ENCODE measurements at places on chromosomes 16 and 17.
A peak's percentile ranks its signal among the peaks of the same experiment; 100 is the strongest.

DNA sequence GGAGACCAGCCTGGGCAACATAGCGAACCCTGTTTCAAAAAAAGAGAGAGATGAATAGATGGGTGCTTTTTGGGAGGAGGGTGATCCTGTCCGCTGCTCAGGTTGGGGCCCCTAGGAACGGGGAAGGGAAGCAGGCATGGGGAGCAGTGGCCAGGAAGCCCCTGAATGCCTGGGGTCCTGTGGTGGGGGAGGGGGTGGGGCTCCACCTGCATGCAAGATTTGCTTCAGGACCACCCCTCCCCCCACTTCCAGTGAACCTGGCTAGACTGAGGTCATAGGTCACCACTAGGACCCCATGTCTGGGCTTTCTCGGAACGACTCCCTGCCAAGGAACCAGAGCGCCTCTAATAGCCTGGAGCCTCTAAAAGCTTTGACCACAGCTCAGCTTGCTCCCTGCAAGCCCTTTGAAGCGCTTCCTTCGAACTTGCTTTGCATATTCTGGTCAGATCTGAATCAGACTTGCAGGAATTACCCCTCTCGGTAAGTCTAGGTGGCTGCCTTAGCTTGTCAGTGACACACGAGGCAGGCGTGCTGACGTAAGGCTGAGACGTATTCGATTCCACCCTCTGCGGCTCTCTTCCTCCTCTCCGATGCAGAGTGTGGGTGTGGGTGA is 3.7 kb downstream of the SOCS3 start:
- DNase-seq, result peak; percentile 90

DNA sequence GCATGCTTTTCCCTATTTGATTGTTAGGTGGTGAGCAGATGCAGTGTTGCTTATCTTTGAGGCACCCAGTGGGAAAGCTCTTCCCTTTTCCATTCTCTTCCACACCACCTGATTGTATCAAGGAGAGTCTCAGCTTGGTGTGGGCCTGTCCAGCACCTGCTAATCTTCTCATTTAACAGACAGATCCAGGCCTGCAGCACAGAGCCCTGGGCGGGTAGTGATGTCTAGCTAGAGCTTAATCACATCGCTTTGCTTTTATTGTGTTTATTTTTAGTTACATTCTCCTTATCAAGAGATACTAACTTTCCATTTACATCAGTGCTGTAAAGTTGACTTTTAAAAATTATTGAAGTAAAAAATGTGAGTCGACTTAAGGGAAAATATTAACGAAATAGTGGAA is 24.2 kb downstream of the FOXL1 start:
- no peak for DNase-seq

- no peak for DNase-seq
Measured at GRCh38 chr17:27920569-27920968, 27.4 kb upstream of the LYRM9 start.

- DNase-seq, result no peak
Measured at GRCh38 chr16:77207030-77207429, 7.8 kb downstream of the SYCE1L start.

- no peak for DNase-seq
Measured at GRCh38 chr17:74337834-74338500, 11.9 kb downstream of the KIF19 start.

GRCh38 chr17:69246726-69247375 is 18.2 kb upstream of the ABCA10 start:
- no peak for DNase-seq

DNA sequence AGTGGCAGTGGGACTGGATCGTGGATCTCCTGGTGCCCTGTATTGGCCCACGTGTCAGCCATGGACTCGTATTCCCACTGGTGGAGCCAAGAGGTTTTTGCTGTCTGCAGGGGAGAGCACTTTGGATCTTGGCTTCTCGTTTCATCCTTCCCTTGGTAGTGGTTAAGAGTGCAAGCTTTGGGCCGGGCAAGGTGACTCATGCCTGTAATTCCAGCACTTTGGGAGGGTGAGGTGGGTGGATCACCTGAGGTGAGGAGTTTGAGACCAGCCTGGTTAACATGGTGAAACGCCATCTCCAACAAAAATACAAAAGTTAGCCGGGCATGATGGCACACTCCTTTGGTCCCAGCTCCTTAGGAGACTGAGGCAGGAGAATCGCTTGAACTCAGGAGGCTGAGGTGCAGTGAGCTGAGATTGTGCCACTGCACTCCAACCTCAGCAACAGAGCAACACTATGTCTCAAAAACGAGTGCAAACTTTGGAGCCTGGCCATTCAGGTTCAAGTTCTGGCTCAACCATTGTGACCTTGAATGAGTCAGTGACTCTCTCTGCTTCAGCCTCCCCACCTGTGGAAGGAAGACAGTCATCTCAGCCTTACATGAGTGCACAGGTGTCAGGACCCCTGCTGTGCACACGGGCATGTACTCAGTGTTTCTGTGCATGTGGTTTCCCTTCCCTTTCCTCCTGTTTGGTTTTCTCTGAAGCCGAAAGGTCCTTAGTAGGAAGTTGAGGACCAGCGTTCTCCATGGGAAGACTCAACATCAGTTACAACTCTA is 57.4 kb downstream of the PLCG2 start:
- DNase-seq, result no peak

GRCh38 chr16:56966093-56966475 is 4.3 kb downstream of the CETP start:
- DNase-seq, result no peak

DNA sequence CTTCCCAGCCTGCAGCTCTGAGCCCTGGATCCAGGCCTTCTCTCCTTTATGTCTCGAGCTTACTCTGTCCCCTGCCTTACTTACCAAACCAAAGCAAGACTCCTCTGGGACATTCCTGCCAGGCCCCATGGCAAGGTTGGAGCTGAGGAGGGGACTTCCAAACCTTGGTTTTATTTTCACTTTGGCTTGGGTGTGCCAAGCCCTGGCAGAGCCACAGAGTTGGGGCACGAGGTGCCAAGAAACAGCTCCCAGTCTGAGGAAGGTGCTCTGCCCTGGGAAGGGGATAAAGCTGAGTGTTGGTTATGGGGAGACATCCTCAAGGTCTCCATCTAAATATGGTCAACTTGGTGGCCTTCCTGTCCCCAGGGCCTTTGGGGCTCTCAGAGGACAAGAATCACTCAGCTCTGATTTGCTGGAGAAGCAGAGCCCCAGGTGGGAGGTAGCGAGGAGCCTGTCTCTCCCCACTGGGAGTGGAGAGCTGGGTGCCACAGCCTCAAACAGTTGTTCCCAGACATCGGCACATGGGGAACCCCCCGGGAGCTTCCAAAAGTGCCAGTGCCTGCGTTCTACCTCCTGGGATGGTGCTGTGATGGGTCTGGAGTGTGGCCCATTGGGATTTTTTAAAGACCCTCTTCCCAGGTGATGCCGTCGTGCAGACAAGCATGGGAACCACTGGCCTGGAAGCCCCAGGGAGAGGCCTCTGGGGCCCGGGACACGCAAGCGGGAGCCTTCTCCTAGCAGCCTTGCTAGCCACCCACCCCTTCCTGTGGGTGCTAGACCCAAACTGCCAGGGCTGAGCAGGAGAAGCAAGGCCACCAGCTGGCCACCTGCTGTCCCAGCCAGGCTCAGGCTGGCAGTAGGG is 10.3 kb downstream of the NLRC5 start:
- peak; percentile 34 for DNase-seq

GRCh38 chr17:72386619-72387237 is 265.9 kb downstream of the SOX9 start:
- no peak for DNase-seq

DNA sequence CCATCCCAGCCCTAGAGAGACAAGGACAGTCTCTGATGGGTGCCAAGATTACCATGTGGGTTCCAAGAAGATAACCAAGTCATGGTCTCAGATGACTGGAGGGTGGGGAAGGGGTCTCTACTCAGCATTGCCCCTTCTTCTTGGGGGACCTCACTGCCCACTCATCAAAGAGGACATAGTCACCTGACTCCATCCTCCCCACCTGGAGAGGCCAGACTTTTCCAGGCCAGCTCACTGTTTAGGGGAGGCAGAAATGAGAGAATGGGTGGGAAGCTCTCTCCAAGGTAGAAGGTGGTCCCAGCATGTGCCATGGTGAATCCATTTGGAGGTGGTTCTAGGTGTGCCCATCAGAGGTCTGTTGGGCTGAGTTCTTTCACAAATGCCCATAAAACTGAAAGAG is 20.7 kb upstream of the IL21R start:
- no peak for DNase-seq

DNA sequence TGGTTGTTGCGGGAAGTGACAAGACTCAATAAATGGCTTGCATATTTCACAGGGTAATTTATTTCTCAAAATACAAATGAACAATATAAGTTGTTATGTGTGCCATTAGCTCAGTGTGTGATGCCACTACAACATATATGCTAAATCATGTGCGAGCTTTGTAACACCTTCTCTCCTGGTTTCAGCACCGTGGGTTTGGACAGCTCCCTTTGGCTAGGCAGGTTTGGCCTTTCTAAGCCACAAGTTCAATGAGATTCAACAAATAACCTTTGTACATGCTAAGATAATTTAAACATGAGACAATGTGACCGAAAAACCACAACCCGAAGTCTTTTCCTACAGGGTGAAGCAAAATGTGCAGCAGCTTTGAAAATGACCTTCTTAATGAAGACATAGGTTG is 563.9 kb downstream of the TMEM114 start:
- no peak for DNase-seq

DNA sequence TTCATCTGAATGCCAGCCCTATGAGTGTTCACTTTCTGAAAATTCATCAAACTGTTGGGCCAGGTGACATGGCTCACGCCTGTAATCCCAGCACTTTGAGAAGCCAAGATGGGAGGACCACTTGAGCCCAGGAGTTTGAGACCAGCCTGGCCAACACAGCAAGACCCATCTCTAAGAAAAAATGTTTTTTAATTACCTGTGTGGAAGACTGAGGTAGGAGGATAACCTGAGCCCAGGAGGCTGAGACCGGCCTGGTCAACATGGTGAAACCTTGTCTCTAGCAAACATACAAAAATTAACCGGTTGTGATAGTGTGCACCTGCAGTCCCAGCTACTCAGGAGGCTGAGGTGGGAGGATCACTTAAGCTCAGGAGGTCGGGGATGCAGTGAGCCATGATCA is 10.3 kb downstream of the MYH11 start:
- DNase-seq, result no peak

DNA sequence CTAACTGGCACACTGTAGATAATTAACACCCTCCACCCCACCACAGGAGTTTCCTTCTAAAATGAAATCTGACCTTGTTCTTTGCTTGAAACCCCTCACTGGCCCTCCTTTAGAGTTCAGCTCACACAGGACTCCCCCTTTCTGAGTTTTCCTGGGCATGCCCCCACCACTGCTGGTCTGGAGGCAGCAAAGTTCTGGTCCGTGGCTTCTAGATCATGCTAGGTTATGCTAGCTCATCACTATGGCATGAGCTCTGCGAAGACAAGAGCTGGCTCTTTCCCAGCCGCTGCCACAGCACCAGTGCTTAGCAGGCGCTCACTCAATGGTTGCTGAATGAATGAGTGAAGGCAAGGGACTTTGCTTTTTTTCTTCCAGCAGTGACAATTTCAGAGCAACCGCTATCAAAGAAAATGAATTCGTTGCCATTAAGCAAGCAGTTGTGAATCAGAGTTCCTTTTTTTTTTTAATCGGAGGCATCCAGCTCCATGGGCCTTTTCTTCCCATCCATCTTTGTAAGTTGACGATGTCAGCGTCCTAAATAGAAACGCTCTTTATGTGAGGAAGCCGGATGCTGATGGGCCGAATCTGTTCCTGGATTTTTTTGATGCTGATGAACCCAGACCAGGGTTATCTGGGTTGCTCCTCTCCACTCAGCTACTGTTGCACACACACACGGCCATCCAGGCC is 80.8 kb upstream of the NOL11 start:
- no peak for DNase-seq

DNA sequence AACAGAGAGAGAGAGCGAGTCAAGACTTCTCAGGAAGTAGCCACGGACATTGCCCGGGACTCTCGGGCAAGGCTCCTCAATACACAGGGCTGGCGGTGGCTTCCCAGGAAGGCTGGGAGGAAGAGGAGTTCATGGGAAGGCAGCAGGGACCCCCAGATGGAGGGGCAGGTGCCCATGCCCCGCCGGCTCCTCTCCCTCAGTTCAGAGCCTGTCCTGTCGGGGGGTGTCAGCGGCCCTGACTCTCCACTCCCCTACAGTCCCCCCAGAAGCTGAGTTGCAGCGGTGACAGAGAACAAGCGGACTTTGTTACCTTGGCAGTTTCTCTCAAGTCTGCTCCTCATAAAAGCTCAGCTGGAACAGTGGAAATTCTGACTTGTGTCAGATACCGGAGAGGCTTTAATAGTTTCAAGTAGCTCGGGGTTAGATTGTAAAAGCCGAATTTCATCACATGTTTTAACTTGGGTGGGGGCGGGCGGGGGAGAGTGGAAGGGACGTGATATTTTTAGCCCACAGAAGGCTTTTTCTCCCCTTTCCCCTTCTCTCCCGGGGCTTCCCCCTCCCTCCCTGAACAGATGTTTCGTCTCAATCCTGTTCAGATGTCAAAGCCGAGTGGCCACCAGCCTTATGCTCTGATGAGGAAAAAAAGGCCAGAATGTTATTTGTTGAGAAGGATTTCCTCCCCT is 65.2 kb downstream of the NKD1 start:
- DNase-seq, result no peak

DNA sequence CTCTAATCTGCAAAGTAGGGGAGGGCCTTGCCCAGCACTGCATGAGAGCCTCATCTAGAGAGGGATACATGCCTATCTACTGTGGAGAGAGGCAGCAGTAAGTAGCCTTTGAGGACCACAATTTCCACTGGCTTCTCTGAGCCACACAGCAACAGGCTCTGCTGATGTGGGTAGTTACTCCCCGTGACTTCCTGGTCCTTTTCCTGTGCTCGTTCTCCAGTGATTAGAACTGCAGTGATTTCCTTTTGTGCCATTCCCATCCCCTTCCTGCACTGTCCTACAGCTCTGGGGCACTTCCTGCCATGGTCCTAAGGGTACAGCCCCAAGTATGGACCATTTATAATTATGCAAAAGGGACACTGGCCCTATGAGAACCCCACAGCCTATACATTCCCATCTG is 3.0 kb downstream of the PLSCR3 start:
- no peak for DNase-seq

DNA sequence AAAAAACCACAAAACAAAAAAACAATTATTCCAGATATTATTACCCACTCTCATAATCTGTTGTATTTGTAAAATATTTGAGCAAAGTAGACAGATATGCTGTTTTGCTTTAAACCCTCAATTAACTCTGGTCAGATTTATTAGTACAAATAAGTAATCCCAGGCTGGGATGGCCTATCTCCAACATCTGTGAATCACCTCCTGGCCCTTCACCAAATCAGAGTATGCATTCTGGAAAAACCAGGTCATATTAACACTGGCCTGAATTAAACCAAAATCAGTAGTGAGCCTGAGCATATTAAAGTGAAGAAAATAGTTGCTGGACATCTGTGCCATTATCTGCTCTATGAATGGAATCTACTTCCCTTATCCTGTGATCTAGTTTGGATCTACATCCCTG is 41.0 kb downstream of the STAT3 start:
- DNase-seq, result no peak

GRCh38 chr17:20266806-20267458 is 200.4 kb downstream of the LGALS9B start:
- DNase-seq, result no peak

GRCh38 chr16:22890976-22891375 is 77.0 kb downstream of the HS3ST2 start:
- no peak for DNase-seq
